Stimulated activated memory B cell treated with anti-CD40 and anti-IgM and Interleukin-4, amounts not matched to agents 10 μg/mL and 1 μg/mL and 100 μg/mL, for 72 hours (primary cell): ENCODE measurements at places on chromosomes 5 and 9.

- ATAC-seq: no peak
These were observed 2.3 kb downstream of the STKLD1 start for GRCh38 chr9:133378408-133378962.

DNA sequence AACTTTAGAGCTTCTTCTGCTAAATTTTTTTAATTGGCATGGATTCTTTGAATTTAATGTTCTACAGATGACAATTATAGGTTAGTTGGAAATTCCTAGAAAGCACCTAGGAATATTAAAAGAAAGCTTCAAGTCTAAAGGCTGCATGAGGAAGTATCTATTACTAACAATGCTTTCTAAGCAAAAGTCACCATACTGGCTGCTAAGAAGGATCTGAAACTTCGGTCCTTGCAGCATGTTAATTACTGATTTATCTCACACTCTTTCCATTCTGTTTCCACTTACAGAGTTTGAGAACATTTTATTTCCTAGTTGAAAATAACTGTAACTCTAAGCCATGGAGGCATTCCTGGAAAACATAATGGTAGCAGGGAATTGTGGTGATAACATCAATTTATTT, 8.4 kb downstream of the SEMA6A start:
- no peak for ATAC-seq

DNA sequence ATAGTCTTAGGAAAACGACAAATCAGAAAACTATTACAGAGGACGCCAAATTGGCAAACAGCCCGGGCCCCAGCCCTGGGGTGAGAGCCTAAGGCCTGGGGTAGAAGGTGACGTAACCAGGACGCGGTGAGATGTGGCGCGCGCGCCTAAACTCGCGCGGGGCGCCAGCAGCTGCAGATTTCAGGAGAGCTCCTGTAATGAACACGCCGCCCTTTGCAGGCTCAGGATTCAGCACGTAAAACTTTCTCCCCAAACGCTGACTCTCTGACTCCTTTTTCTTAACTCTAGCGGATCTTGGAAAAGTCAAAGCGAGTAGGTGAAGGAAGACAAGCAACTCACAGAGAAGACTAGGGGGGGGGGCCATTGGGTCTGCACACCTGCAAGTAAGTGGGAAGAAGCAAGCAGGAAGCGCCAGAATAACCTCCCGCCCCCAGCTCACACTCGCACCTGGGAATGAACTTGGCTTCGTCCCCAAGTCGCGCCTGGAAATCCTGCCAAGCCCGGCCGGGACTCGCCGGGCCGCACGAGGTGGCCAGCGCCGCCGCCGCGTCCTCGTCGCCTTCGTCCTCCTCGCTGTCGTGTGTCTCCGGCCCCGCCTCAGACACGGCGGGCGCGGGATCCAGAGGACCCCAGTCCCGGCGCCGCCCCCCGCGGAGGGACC, 822 bp downstream of the RASEF start:
- no peak for ATAC-seq

GRCh38 chr5:10735569-10736276, 25.3 kb downstream of the DAP start:
- ATAC-seq: peak; percentile 98

GRCh38 chr5:170297589-170298462, at the start of gene LCP2:
Gene LCP2 (minus strand): TSS chr5:170297777. CDS start chr5:170297611, 166 bp downstream.
- no peak for ATAC-seq

- ATAC-seq: no peak
These were observed 27.7 kb downstream of the PTCD2 start for GRCh38 chr5:72347801-72348308.

- no peak for ATAC-seq
These were observed 20.4 kb downstream of the AUH start for GRCh38 chr9:91341258-91341746.

DNA sequence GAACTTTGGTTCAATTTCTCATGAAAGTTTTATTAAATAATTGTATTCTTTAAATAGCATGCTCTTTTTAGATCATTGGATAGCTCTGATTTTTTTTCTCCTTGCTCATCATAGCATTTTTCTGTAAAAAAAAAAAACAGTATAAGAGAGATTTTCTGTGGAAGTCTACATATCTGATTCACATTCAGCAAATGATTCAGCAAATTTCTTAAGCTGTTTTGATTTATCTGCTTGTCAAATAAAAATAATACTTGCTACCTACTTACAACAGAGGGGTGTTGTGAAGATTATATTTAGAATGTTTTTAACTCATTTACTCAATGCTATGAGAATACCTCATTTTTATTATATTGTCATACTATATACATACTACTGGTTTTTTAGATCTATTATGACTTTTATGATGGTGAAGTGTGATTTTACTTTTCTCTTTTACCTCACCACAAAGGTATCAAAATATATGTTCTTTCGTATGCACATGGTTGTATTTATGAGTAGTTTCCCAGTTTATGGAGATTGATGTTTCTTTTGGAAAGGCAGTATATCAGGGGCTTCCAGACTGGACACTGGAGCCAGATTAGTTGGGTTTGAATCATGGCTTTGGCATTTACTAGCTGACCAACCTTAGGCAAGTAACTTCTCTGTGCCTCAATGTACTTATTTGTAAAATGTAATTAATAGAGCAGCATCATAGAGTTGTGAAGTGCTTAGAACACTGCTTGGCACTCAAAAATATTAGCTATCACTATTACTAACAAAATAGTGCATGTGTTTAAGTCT, 25.5 kb downstream of the TNPO1 start:
- ATAC-seq: no peak

DNA sequence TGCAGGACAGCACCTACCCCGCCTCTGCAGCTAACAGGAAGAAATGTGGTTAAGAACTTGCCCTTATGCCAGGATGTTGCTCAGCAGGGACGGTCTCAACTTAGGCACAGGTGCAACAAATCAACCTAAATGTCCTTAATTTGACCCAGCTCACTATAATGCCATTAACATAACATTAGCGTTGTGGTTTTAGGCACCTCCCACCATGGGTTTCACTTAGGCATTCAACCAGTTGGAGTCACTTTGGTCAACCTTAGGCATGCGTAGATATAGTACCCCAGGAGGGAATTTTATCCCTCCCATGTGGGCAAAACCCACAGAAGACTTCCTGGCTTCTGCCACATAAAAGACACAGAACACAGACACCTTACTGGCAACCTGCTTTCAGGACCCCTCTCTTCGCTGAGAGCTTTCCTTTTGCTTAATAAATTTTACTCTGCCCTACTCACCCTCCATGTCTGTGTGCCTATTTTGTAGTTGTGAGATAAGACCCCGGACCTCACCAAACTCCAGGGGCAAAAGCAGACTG, 8.7 kb upstream of the ERAP1 start:
- peak; percentile 94 for ATAC-seq

DNA sequence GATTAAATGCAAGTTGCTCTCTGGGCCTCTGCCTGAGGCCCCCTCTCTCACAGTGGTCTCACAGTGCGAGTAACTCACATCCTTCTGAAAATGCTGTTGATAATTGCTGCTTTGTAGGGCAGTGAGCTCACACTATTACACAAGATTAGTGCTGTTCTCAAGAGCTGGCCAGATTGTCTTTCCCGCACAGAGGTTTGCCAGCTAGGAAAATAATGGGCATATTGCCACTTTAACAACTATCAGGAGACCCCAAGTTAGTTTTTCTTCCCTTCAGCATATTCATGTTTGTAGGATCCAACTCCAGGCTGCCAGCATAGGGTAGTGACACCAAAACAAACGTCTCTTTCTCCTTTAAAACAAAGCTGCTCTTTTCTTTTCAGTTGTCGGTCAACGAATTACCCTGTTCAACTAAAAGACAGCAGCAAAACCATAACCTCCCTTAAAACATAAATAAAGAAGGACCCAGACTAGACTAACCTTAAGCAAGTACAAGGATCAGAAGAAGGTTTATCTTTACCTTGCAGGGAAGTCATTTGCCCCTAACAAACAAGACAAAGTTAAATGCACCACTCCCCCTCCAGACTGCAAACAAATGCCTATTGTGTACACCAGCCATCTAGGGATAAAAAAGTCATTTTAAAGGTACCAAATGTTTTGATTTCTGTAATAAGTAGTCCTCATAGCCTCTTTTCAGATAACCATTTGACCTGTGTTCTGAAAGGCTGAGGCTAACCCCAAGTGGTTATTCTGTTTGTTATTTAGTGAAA, 91.4 kb downstream of the VCAN start:
- no peak for ATAC-seq

DNA sequence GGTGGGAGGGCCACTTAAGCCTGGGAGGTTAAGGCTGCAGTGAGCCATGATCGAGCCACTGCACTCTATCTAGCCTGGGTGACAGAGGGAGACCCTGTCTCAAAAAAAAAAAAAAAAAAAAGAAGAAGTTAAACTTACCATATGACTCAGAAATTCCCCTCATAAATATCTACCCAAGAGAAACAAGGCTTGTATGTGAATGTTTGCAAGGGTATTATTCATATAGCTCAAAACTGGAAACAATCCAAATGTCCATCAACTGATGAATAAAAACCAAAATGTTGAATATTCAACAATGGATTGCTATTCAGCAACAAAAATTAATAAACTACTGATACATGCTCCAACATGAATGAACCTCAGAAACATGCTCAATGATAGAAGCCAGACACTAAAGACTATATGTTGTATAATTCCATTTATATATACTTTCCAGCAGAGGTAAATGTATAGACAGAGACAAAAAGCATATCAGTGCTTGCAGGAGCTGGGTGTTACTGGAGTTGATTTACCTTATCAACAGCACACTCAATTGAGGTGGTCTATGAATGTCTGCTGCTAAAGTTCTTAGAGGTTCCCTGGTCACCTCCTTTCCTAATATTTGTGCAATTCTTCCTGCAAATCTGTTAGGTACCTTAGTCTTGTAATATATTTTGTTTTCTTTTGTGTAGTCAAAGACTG, 5.3 kb upstream of the SREK1 start:
- peak; percentile 80 for ATAC-seq

DNA sequence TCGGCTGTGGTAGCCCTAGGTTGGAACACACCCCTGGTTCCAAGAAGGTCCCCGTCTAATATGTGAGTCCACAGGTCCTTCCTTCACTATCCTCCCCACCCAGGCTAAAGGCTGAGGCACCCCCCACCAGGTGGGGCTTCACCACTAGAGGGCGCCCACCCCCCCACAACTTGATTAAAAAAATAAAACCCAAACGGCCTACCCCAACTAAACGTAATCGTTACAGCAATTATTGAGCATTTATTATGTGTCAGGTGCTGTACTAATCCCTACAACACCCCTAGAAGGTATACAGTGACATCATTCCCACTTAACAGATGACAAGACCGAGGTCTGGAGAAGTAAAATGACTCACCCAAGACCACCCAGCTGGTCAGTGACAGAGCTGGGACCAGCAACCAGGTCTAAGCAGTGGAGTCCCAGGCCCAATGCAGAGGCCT, 65.0 kb downstream of the FGF18 start:
- no peak for ATAC-seq

- no peak for ATAC-seq
These were observed 330.1 kb downstream of the ADGRV1 start for GRCh38 chr5:90888511-90889324.

- no peak for ATAC-seq
These were observed 457.5 kb downstream of the KIF4B start for GRCh38 chr5:155471027-155471426.

DNA sequence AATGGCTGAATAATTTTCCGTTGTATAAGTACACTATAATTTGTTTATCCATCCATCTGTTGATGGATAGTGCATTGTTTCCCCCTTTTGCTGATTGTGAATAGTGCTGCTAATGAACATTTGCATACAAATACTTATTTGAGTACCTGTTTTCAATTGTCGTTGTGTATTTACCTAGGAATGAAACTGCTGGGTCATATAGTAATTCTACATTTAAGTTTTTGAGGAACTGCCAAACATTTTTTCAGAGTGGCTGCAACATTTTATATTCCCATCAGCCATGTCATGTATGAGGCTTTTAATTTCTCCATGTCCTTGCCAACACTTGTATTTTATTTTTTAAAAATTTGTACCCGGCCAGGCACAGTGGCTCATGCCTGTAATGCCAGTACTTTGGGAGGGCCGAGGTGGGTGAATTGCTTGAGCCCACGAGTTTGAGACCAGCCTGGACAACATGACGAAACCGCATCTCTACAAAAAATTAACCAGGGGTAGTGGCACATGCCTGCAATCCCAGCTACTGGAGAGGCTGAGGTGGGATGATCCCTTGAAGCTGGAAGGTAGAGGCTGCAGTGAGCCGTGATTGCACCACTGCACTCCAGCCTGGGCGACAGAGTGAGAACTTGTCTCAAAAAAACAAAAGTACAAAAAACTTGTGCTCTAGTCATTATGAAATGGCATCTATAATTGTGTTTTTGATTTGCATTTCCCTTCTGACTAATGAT, 2.2 kb upstream of the ANXA6 start:
- no peak for ATAC-seq

- ATAC-seq: no peak
These were observed 27.6 kb downstream of the TPD52L3 start for GRCh38 chr9:6355728-6356127.

DNA sequence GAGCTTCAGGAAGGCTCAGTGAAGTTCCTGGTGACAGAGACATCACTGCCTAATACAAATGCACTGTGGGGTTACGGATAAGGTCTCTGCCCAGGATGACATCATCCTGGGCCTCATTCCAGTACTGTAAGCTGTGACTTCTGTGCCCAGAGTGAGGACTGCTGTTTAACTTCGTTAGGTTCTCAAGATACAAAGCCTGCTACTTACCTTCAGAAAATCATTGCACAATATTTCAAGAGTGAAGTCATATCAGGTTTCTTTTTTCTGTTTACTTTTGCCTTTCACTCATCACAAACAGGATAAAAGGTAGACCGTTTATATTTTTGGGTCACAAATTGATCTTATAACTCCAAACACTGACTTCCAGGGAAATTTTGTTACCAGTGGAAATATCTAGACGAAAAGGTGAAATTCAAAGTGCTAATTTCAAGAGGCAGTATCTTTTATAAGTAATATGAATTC, 241.2 kb downstream of the PIK3R1 start:
- no peak for ATAC-seq

GRCh38 chr5:31995006-31995405, 179.1 kb downstream of the GOLPH3 start:
- ATAC-seq: no peak

- ATAC-seq: no peak
These were observed 50.9 kb upstream of the SARDH start for GRCh38 chr9:133788819-133789717.

DNA sequence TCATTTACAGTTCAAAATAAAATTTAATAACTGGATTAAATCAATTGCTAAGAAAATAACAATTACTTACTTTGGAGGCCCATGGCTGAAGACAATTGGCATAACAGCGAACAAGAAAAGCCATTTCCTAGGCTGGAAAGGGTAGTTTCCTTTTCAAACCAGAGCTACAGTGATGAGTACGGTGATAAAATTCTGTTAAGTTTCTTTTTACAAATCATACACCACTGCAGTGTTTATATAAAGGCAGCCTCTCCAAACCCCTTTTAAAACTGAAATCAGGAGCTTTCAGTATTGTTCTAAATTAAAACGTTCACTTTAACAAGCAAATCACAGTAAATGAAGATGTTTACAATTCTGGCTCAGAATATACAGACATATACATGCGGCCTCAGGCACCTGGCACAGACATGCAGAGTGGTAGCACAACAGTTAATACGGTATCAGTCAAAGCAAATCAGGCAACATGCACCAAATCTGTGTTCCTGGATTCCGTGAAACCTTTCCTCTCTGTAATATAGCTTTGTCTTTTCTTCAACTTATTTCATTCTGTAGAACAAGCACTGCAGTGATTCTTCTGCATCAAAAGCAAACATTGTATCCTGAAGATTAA, 102.9 kb downstream of the RAPGEF6 start:
- ATAC-seq: no peak
